CD4-positive, CD25-positive, alpha-beta regulatory T cell (primary cell): ENCODE measurements at places on chromosomes 11 and 22. TPM values are rescaled to one million over a fixed set of nuclear protein-coding genes. Genes with fewer than 3 reads are reported as not detected.
A peak's percentile ranks its signal among the peaks of the same experiment; 100 is the strongest.

Gene OR52I2
- total RNA-seq, result not detected

Gene TBX1
- not detected for total RNA-seq

Gene IFITM1
- 320 TPM for total RNA-seq

Gene ALDH3B2
- not detected for total RNA-seq

Gene APLNR
- total RNA-seq, result not detected

DNA sequence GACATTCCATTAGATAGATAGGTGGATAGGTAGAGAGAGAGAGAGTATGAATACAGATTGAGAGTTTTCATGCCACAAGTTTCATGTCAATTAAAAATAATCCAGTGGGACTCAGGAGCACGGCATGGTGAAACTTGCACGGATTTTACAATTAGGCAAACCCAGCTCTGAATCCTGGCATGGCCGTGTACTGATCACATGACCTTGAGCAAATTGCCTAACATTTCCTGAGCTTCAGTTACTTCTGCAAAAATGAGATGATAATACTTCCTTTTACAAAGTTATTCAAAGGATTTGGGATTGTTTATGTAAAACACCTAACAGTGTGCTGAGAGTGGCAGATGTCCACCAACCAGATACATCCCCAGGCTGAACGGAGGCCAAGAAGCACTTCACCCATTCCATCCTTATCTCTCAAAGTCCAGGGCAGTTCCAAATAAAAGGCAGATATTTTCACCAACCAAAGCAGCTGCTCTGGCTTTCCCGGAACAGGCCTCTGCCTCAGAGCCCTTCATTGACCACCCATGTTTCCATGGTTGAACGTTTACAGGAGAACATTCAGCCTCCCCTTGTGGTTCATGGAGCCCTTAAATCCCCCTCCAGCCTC, 17.9 kb downstream of the APLNR start:
- H3K4me1 ChIP-seq, result no peaks in the 10 kb centered on the region
- H3K36me3 ChIP-seq, result no peaks in the 10 kb centered on the region
- DNase-seq, result no peak
- no peaks in the 10 kb centered on the region for H3K27me3 ChIP-seq

DNA sequence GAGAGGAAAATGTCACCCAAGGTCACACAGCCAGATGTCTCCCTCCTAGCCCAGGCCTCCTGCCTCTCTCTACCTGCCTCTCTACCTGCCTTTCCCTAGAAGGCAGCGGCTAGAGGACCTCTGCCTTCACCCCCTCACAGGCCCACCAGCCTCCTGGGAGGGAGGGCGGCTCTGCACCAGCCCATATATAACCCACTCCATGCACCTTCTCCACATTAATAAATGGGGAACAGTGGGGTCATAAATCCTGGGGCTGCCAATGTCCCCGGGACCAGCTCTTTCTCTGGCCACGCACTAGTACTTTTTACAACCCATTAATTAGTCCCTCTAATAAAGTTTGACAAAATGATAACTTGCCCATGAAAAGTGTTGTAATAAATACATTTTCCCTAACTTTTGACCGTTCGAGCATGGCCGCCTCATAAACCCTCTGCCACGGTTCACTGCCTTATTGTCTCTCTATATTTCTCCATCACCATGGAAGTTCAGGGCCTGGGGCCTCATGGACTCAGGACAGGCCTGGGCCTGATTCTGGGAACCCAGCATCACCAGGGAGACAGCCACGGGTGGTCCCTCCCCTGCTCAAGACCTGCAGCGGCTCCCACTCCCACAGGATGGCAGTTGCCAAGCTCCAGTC, 102.1 kb downstream of the MN1 start:
- DNase-seq, result no peak
- H3K36me3 ChIP-seq, result no peaks in the 10 kb centered on the region
- no peak overlapping the region for H3K27ac ChIP-seq
- no peaks in the 10 kb centered on the region for H3K4me1 ChIP-seq

- no peaks in the 10 kb centered on the region for H3K36me3 ChIP-seq
- H3K4me1 ChIP-seq, result no peaks in the 10 kb centered on the region
- DNase-seq, result no peak
- no peak overlapping the region for H3K27ac ChIP-seq
These were observed 204.9 kb upstream of the PLET1 start for GRCh38 chr11:112465433-112466024.

- H3K4me3 ChIP-seq, result no peak overlapping the region
- no peaks in the 10 kb centered on the region for H3K4me1 ChIP-seq
- H3K27ac ChIP-seq, result no peak overlapping the region
- H3K36me3 ChIP-seq, result no peaks in the 10 kb centered on the region
These were observed 276.3 kb upstream of the RAG2 start for GRCh38 chr11:36874291-36874690.

- DNase-seq, result no peak
- peaks cover 25% of the 10 kb centered on the region for H3K4me1 ChIP-seq
- no peaks in the 10 kb centered on the region for H3K36me3 ChIP-seq
- no peak overlapping the region for H3K4me3 ChIP-seq
- peak overlapping the region; percentile 62 for H3K27ac ChIP-seq
- no peaks in the 10 kb centered on the region for H3K27me3 ChIP-seq
These were observed 7.2 kb upstream of the EHD1 start for GRCh38 chr11:64885367-64886286.

DNA sequence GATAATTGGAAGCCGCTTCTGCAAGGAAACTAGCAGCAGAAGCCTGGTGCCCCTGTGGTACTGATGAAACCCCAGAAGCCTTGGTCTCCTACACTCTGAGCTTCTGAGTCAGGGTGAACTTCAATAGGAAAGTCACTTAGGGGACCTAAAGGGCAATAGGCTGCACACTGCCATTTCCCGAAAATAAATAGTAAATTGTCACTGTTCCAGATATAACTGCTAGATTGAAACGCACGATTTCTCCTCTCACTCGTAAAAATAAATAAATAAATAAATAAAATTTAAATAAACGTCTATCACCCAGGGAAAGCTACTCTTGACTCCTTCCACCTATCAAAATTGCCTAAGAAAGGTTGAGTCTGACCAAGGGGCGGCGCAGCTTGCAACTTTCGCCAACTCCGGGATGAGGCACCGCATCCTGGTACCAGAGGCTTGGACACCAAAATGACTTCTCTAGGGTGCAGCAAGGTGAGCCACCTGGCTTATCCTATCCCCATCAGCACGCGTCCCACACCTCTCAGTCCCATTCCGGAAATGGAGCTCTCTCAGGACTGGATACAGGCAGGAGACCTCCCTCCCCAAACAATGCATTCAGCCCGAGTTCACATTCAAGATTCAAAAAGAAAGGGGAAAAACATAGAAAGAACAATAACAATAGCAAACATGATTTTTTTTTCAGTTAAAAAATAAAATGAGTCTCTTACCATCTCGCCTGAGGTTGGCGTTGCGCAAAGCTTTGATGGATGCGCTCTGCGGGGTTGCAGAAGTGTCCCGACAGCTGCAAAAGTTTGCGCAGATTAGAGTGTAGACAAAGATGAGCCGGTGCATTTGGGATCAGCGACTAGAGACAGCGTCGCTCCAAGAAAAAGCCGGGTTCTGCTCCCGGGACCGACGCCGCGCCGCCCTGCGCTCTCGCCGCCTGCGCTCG, 583 bp downstream of the PDGFD start:
- no peak overlapping the region for H3K27ac ChIP-seq
- no peak for DNase-seq
- H3K27me3 ChIP-seq, result peaks cover 6% of the 10 kb centered on the region
- no peaks in the 10 kb centered on the region for H3K36me3 ChIP-seq

GRCh38 chr11:3056296-3057068, 741 bp downstream of the CARS1 start:
- peak overlapping the region; percentile 85 for H3K27ac ChIP-seq
- no peaks in the 10 kb centered on the region for H3K27me3 ChIP-seq
- peaks cover 22% of the 10 kb centered on the region for H3K4me1 ChIP-seq
- H3K36me3 ChIP-seq, result peaks cover 17% of the 10 kb centered on the region
- H3K4me3 ChIP-seq, result peak overlapping the region; percentile 80

DNA sequence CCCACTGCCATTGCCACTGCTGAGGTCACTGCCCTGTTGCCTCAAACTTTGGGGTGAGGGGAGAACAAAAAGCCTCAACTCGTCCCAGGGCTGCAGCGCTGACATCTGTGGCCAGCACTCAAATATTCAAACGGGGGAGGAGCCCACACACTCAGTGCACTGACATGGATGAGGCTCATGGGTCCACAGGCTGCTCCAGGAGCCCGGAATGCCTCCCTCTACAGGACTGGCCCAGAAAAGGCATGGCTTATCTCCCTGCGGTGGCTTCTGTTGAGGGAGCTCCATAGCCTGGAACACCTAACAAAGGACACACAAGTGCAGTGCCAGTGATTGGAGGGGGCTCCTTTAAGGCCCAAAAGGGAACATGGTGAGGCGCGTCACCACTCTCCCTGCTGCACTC, 341.1 kb upstream of the LUZP2 start:
- no peak for DNase-seq
- H3K4me3 ChIP-seq, result no peak overlapping the region
- H3K4me1 ChIP-seq, result no peaks in the 10 kb centered on the region
- no peak overlapping the region for H3K27ac ChIP-seq
- no peaks in the 10 kb centered on the region for H3K36me3 ChIP-seq
- no peaks in the 10 kb centered on the region for H3K27me3 ChIP-seq

- H3K4me3 ChIP-seq, result no peak overlapping the region
- no peaks in the 10 kb centered on the region for H3K36me3 ChIP-seq
- no peak overlapping the region for H3K27ac ChIP-seq
These were observed 36.0 kb downstream of the SYN3 start for GRCh38 chr22:33022231-33022630.

DNA sequence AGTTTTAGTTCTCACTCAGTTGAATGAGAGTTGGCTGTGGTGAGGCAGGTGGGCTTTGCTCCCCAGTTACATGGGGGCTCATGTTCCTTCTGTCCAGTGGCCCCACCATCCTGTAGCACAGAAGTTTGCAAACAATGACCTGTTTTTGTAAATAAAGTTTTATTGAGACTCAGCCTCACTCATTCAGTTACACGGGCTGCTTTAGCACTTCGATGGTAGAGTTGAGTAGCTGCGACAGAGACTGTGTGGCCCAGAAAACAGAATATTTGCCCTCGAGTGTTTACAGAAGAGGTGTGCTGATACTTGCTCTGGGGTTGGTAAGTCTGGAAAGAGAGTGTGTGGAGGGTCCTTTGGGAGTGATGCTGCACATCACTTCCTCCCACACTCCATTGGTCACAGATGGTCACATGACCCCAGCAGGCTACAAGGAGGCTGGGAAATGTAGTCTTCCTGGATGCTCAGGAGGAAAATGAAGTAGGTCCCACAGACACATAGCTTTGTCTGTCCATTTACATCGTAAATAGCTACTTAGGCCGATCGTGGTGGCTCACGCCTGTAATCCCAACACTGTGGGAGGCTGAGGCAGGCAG, 34.6 kb downstream of the IFT27 start:
- no peak overlapping the region for H3K4me3 ChIP-seq
- DNase-seq, result no peak
- no peak overlapping the region for H3K27ac ChIP-seq
- no peaks in the 10 kb centered on the region for H3K36me3 ChIP-seq
- H3K27me3 ChIP-seq, result peaks cover 5% of the 10 kb centered on the region

DNA sequence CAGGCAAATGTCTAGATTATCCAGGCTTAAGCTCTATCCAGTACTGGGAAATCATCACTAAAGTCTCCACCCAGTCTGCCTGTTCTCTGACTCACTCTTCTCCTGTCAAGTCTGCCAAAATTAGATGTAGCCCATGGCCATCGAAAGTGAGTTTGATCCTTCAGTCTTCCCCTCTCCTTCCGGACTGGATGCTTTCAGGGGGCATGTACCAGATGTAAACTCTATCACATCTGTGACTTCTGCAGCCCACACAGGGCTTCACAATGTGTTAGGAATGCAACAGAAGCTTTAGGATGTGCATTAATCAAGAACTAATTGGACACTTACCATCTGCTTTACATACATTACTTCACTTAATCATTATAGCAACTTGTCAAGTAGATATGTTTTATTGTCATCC, 12.3 kb downstream of the ME3 start:
- no peaks in the 10 kb centered on the region for H3K27me3 ChIP-seq
- H3K36me3 ChIP-seq, result no peaks in the 10 kb centered on the region
- no peak overlapping the region for H3K4me3 ChIP-seq
- DNase-seq, result no peak
- H3K4me1 ChIP-seq, result no peaks in the 10 kb centered on the region
- H3K27ac ChIP-seq, result no peak overlapping the region

- no peaks in the 10 kb centered on the region for H3K27me3 ChIP-seq
- DNase-seq, result no peak
- H3K4me1 ChIP-seq, result no peaks in the 10 kb centered on the region
- H3K27ac ChIP-seq, result no peak overlapping the region
These were observed 44.4 kb upstream of the FAT3 start for GRCh38 chr11:92180226-92180625.

DNA sequence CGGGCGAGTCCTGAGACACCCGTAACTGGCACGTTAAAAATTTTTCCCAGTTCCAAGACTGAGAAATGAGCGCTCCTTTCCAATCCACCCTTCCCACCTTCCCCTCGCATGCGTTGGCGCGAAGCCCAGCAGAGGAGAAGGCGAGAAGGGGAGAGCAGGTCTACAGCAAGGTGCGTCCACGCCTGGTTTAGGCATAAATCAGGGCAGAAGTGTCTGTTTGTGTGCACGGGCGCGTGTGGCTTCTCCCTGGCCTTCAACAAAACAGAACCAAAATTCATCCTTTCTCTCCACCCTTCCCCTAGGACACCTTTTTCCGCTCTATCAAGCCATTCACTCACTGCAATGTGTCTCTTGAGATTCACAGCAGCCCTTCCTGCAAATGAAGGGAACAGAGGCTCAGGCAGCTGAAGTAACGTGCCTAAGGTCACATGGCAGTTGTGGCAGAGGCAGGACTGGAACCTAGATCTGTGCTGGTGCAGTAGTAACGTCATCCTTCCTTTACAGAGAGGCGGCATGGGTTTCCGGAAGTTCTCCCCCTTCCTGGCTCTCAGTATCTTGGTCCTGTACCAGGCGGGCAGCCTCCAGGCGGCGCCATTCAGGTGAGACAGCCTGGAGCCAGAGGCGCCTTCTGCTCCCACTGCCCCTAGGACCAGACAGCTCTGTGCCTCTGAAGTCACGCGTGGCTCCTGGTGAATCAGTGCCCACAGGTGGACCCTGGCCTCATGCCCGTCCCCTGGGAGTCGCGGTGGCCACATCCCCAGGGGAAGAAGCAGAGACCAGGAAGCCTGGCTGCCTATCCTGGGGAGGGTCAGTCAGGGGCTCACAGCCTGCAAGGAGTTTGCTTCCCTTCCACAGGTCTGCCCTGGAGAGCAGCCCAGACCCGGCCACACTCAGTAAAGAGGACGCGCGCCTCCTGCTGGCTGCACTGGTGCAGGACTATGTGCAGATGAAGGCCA, 1.1 kb downstream of the CALCB start:
- peak; percentile 57 for DNase-seq
- H3K4me3 ChIP-seq, result peak overlapping the region; percentile 67
- no peaks in the 10 kb centered on the region for H3K36me3 ChIP-seq
- peaks cover 18% of the 10 kb centered on the region for H3K4me1 ChIP-seq
- H3K27ac ChIP-seq, result no peak overlapping the region
